Renal cortical epithelial cell (primary cell): ENCODE measurements at places on chromosomes 11 and 22. TPM values are rescaled to one million over a fixed set of nuclear protein-coding genes. Genes with fewer than 3 reads are reported as not detected.

The KCNJ5 gene
- total RNA-seq: 0.65 TPM in 1 of 2 replicates, not detected in the other

GRCh38 chr22:18954990-18955571 is 19.0 kb upstream of the PRODH start:
- DNase-seq: no peak

DNA sequence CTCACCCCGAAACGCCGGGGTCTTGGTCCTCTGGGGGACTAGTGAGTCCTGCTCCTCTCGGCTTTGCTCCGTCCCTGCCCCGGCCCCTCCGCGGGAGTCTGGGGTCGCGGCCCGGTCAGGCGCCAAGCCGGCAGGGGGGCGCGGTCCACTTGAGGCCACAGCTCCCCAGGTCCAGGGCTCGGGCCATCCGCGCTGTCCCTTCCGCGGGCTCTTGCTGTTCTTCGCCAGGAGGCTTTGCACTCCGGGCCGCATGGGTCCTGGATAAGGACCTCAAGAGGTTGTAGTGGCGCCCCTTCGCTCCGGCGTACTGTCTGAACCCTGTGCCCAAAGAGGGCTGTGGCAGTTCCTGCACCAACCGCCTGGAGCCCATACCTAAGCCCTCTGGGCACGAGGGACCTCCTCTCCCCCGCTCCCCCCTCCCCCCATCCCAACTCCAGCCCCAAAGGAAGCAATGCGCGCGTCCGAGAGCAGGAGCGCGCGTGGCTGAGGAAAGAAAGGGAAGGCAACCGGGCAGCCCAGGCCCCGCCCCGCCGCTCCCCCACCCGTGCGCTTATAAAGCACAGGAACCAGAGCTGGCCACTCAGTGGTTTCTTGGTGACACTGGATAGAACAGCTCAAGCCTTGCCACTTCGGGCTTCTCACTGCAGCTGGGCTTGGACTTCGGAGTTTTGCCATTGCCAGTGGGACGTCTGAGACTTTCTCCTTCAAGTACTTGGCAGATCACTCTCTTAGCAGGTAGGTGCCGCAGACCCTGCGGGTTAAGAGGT is at the start of gene ADM:
Gene ADM (plus strand): TSS at position 579 of the 767 bp plus-strand sequence. CDS start 628 bp downstream, outside the sequence.
- DNase-seq: peak; percentile 63

DNA sequence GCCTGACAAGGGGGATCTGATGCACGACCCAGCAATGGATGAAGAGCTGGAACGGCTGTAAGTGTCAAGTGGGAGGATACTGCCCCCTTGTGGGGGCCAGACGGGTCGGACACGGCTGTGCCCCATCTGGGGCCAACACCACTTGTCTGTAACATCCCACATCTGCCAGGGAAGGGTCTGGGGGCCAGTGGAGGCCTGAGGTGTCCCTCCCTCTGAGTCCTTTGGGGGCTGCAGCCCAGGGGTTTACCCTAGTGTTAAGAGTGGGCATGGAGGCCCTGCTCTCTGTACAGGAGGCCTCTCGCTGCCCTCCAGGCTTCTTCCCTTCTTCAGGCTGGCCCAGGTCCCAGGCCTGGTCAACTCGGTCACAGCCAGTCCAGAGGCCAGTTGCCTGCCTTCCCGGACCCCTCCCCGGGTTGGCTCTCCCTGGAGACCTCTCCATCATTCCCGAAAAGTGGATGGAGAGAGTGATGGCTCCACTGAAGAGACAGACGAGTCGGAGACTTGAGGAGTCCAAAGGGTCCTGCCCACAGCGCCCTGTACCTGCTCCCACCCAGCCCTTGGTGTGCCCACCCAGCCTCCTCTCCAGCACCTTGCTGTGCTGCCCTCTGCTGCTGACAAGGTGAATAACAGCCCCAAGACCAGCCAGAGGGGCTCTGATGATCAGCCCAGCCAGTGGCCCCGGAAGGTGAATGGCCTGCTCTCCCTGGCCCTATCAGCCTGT is 15.4 kb downstream of the ARFGAP2 start:
- peak; percentile 44 for DNase-seq

The FADS3 gene
- 181 and 200 TPM in 2 replicates for total RNA-seq

The RASL10A gene
- total RNA-seq: 0.15 TPM in 1 of 2 replicates, not detected in the other

The PANX3 gene
- total RNA-seq: not detected in 2 replicates

DNA sequence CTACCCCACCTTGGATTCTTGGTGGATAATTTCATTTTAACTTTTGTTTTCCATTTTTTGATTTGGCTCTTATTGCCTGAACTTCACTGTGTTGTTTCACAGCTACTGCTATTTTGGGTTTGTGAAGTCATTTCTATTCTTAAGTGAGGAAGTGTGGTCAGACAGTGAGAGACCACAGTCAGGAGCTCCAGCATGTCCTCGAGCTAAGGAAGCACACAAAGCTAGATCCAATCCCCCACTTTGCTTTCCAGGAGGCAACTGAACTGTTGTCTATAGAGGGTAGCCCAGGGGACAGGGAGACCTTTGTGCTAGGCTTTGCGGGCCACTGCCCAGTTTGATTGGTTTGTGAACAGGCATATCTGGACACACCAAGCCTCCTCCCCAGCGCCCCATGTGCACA is 251.8 kb upstream of the KIRREL3 start:
- no peak for DNase-seq

DNA sequence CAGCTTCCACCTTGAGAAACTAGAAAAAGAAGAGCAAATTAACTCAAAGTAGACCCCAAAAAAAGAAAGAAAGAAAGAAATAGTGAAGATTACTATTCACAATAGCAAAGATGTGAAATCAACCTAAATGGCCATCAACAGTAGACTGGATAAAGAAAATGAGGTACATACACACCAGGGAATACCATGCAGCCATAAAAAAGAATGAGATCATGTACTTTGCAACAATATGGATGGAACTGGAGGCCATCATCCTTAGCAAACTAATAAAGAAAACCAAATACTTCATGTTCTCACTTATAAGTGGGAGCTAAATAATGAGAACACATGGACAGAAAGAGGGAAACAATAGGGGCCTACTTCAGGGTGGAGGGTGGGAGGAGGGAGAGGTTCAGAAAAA is 13.8 kb downstream of the CD3D start:
- no peak for DNase-seq

DNA sequence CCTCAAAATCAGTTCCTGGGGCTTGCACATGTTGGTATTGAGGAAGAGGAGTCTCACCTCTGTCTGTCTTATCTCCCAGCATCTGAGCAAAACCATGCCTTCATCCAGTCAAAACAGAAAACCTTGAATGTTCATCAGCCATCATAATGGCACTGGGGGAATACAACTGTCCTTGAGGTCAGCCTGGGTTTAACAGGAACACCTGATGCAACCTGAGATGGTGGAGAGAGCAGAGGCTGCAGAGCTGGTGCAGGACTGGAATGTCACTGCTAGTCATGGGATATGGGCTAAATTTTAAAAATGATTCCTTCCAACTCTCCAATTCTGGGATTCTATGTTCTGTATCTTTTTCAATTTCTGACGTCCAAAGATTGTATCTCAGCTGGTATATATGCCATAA is 931.0 kb downstream of the NTM start:
- DNase-seq: no peak

GRCh38 chr11:9498457-9499078 is 37.8 kb downstream of the ZNF143 start:
- DNase-seq: peak; percentile 51

GRCh38 chr22:29979777-29980321 is 96.9 kb downstream of the MTMR3 start:
- DNase-seq: no peak

- no peak for DNase-seq
These were observed 2.0 kb downstream of the PLXNB2 start for GRCh38 chr22:50305393-50305922.

- DNase-seq: no peak
These were observed 4.3 kb downstream of the PRAME start for GRCh38 chr22:22554587-22555284.

DNA sequence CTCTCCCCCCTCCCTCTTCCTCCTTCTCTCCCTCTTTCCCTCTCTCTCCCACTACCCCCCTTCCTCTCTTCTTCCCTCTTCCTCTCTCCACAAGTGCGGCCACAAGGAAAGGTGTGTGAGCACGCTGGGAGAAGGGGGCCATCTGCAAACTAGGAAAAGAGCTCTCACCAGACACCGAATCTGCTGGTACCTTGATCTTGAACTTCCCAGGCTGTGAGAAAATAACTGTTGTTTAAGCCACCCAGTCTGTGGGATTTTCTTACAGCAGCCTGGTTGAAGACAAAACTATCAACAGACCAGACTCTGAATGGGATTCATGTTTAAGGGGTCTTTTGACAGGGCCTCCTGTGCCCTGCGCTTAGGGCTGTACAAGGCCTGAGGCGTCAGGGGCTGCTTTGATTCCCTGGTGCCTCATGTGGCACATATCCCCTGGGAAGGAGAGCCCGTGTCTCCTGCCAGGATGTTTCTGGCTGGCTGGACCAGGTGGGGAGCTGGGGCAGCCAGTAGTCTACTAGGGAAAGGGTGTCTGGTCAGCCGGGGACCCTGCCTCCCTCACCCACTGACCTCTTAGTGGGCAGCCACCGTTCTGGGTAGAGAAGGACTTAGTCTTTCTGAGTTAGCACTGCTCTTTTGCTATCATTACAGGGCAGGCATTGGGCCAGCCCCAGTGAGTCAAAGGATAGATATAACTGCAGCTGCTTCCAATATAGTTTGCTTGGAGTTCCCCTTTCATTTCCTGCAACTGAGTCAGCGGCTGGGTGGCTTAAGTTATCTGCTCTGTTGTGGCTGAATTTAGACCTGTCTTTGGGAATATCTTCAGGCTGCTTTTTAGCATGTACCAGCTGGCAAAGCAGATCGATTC is 6.2 kb downstream of the PANX1 start:
- peak; percentile 78 for DNase-seq

GRCh38 chr11:131942878-131943277 is 572.5 kb downstream of the NTM start:
- DNase-seq: no peak

- DNase-seq: no peak
These were observed 103.3 kb upstream of the NNMT start for GRCh38 chr11:114192841-114193389.

The MIEF1 gene
- 21.4 and 29.4 TPM in 2 replicates for total RNA-seq

The OR51B2 gene
- total RNA-seq: not detected in 2 replicates

The ART1 gene
- total RNA-seq: not detected in 2 replicates

The FXYD6 gene
- 0.20 and 1.0 TPM in 2 replicates for total RNA-seq

DNA sequence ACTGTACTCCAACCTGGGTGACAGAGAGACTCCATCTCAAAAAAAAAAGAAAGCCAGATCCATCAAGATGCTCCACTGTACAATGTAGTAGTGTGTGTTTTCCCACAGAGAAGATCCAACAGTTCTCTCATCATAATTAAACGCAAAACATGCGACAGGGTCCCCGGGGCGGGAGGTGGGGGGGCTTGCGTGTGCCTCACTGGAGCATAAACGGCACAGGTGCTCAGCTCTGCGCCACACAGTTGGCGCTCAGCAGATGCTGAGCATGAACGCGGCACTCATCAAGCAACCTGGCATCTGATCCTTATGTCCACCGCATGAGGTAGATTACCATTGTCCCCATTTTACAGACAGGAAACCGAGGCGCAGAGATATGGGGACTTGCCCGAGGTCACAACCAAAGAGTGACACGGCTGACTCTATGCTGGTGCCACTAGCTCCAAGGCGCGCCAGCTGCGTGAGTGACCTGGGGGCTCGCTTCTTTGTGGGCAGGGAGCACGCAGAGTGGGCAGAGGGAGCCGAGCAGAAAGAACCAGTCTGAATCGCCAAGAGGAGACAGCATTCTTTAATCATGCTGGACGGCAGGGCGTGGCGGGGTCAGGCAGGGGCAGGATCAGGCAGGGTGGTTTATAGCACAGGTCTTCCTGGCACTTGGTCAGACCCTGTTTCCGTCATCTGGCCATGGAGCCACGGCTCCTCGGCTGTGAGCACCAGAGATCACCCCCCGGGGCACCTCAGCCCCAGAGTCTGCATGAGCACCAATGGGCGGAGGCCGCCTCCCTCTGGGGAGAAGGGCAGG is 8.2 kb downstream of the C1QTNF6 start:
- DNase-seq: no peak

The C11orf16 gene
- total RNA-seq: not detected in 2 replicates

- no peak for DNase-seq
These were observed 277.5 kb downstream of the CTTN start for GRCh38 chr11:70675697-70676374.

The RAB38 gene
- total RNA-seq: 10.7 and 12.3 TPM in 2 replicates

DNA sequence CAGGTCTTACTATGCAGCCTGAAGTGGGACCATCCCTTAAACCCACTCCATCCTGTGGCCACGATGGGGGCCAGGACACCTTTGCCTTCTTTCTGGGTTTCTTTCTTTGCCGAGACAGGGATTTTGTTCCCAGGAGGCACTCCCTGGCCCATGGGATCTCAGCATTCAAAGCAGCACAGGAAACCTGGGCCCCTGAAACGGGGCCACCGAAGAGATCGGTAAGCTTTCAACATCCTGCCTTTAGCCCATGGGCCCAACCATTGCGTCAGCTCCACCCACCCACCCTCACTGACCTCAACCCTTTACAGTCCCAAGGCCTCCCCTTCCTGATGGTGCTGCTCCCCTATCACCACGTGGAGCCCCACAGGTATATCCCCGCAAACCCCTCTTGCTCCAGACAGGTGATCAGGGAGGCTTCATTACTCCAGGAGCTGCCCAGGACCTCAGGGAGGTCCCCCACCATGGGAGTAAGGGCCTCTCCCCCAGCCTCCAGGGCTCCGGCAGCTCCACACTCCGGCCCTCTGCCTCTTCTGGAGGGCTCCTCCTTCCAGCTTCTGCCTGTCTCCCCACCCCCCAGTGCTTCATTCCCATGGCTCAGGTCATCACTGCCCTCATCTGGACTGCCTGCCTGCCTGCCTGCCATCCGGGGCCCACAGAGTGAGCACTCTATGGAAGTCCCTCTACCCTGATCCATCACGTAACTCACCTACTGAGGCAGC is 42.0 kb upstream of the TUB start:
- DNase-seq: no peak

- no peak for DNase-seq
These were observed 6.8 kb downstream of the CRYBB1 start for GRCh38 chr22:26610996-26611395.

DNA sequence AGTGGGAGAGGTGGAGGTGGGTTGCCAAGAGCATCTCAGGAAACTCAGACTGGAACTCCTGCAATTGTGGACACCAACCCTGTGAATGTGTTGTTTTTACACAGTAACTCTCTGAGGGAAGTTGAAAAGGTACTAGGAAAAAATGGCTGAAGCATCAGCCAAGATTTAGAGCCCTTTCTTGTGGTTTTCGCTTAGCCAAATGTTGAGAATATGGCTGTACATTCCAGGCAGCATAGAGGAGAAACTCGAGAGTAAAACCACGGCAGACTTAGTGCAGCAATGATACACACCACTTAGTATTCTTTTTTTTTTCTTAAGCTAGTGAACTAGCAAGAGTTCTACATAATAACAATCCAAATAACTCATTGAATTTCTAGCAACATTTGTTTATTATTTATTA is 309.7 kb upstream of the MTNR1B start:
- no peak for DNase-seq

The RELA gene
- total RNA-seq: 15.3 and 23.2 TPM in 2 replicates

The MMP3 gene
- total RNA-seq: not detected in 2 replicates

The HBB gene
- total RNA-seq: not detected in 2 replicates

GRCh38 chr11:112599856-112600533 is 339.3 kb upstream of the PLET1 start:
- no peak for DNase-seq

The TEAD1 gene
- total RNA-seq: 54.4 and 170 TPM in 2 replicates

The FJX1 gene
- total RNA-seq: 28.3 and 36.1 TPM in 2 replicates

The TSGA10IP gene
- not detected in 2 replicates for total RNA-seq

GRCh38 chr11:60500276-60500910 is 7.8 kb downstream of the MS4A12 start:
- peak; percentile 16 for DNase-seq

The OR6T1 gene
- total RNA-seq: not detected in 2 replicates

The MMP12 gene
- 0.80 TPM in 1 of 2 replicates, not detected in the other for total RNA-seq

- DNase-seq: no peak
These were observed 30.2 kb upstream of the CSTF3 start for GRCh38 chr11:33191467-33191866.

The LZTR1 gene
- total RNA-seq: 28.7 and 63.5 TPM in 2 replicates
